Urinary bladder (tissue), 4 donors: ENCODE measurements at places on chromosomes 12 and 14. TPM values are rescaled to one million over a fixed set of nuclear protein-coding genes. Genes with fewer than 3 reads are reported as not detected.

GRCh38 chr14:93930989-93931307 lies 3.8 kb downstream of the FAM181A start:
- DNase-seq = no peak

DNA sequence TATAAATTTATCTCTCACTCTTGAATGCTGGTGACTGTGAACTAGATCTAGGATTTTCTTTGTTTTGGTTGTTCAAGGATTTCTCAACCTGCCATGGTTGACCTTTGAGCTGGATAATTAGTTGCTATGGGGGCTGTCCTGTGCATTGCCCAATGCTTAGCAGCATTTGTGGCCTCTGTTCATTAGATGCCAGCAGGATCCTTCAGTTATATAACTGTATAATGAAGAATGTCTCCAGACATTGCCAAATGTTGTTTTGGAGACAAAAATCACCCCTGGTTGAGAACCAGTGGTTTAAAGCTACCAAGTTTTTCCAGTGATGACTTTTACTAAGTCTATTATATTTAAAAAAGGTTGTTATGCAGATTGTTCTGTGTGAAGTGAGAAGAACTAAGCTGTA lies 147.9 kb upstream of the STXBP6 start:
- no peak for DNase-seq

The SLC16A7 gene
- total RNA-seq = 51.1 TPM

DNA sequence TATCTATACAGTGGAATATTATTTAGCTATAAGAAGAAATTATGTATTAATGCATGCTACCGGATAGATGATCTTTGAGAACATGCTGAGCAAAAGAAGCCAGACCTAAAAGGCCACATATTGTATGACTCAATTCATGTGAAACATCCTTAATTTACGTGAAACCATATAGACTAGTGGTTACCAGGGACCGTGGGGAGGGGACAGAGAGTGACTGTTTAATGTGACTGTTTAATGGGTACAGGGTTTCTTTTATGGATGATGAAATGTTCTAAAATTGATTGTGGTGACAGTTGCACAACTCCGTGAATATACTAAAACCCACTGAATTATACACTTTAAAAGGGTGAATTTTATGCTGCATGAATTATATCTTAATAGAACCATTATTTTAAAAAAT lies 8.5 kb upstream of the BCL7A start:
- DNase-seq = no peak

DNA sequence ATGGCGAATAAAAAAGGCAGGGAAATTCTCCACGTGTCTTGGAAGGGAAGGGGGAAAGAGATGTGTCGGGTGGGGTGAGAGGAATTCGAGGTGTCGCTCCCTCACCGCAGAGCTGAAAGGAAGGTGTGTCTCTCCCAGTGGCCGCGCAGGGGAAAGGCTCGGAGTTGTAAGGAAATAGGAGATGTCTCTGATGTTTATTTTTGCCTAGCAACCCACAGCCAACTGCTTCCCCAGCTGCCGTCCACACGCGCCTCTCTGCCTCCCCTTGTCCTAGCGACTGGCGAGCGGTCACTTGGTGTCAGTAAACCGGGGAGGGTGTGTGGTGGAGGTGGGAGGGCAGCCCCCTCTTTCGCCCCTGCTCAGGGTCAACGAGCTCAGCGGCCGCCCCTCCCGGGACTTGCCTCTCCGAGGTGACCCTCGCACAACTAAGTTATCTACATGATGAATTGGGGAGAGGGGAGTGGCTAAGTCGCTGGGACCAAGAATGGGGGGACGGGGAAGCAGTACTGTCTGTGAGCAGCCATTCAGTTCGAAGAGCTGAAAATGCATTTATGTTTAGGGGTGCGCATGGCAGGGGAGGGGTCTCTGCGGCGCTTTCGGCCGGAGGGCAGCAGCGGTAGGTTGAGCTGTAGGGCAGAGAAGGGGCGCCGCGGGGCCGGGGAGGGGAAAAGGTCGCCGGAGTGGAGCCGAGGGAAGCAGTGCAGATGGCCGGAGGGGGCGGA lies 585 bp upstream of the DYRK2 start:
- peak; percentile 79 for DNase-seq

The ACYP1 gene
- 14.7 TPM for total RNA-seq

- no peak for DNase-seq
These were observed 184.3 kb upstream of the RTL1 start for GRCh38 chr14:101087614-101088394.

The PPP1R1A gene
- total RNA-seq = 1.6 TPM

DNA sequence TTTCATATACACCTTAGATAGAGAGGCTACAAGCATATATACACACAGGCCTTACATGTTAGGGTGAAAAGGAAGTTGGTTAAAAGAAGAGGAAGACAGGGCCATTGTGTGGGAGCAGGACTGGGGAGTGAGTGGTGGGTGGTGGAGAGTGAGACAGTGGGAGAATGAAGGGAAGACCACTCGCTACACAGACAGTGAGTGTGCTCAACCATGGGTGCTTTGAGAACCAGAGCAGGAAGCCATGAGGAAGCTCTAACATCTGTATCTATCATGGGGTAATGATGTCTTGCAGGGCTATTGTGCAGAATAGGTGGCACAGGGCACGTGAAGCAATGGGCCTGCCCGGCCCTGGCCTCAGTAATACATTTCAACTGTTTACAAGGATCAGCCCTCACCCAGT lies 11.4 kb upstream of the KRT74 start:
- no peak for DNase-seq
